ENCODE measurements at places on chromosomes 2 and 18.
A peak's percentile ranks its signal among the peaks of the same experiment; 100 is the strongest.

DNA sequence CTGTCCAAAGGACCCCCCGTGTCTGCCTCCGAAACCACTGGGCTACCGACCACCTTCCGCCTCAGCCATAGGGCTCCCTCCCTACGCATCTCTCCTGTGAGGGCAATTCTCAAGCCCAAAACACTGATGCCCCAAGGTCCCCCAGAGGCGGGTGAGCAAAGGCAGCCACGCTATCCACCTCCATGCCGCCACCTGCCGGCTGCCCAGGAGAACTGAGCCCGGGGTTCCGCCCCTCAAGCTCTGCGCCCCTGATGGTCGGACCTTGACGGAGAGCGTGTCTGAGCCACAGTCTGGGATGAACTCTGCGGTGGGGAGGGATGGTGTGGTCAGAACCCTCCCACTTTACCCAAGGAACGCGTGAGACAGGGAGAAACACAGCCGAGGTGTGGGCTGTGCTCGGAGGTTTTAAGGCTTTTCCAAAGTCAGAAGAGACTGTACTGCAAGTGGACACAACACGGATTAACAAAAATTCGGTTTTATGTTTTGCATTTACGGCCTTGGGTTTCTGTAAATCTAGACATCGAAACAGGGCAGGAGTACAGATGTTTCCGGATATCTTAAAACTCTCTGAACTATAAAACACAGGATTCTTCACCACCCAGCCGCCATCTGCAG is 114.1 kb downstream of the ZNF516 start:
- DNase-seq, result no peak

- no peak for DNase-seq
These were observed 62.1 kb downstream of the RMDN2 start for GRCh38 chr2:37987098-37987775.

GRCh38 chr18:36073676-36074075 is 6.3 kb upstream of the RPRD1A start:
- DNase-seq, result no peak

DNA sequence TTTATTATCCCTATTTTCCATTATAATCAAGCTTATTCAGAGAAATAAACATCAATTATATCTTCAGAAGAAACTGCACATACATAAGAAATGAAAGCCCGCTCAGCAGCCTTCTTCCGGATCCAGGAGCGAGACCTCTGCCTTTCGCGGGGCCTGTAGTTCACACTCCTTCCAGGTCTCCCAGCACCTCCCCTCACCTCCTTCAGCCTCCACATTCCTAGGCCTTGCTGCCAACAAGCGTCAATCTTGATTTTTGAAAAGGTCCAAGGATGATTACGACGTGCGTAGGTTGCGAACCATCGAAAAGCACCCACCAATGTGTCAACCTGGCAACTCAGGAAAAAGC is 355 bp upstream of the KIDINS220 start:
- no peak for DNase-seq

GRCh38 chr2:219252084-219252483 is 959 bp upstream of the TUBA4B start:
- no peak for DNase-seq

DNA sequence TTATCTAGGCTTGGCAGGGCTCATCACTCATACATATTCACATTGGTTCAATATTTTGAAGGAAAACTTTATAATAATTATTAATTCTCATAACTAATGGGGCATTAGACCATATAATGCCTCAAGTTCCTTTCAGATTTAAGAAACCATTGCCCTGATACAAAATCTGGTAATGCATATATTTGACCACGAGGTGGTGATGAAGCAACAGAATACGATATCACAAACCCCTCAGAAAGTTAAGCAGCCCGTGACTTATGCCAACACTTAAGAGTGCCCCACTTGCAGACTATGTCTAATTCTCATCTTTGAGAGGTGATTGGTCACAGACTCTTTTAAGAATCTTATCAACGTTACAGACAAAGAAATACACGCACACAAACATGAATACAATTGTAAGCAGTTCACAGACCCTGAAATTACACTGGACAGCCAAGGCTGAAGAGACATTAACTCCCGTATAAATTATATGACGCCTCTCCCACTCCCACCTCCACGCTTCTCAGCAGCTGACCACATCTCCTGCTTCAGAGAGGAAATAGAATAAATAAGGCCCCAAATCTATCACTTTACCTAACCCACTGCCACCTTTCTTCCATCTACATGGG is 20.7 kb upstream of the DNAH6 start:
- DNase-seq, result peak; percentile 12

GRCh38 chr18:35284841-35285240 is 5.2 kb downstream of the ZSCAN30 start:
- no peak for DNase-seq

DNA sequence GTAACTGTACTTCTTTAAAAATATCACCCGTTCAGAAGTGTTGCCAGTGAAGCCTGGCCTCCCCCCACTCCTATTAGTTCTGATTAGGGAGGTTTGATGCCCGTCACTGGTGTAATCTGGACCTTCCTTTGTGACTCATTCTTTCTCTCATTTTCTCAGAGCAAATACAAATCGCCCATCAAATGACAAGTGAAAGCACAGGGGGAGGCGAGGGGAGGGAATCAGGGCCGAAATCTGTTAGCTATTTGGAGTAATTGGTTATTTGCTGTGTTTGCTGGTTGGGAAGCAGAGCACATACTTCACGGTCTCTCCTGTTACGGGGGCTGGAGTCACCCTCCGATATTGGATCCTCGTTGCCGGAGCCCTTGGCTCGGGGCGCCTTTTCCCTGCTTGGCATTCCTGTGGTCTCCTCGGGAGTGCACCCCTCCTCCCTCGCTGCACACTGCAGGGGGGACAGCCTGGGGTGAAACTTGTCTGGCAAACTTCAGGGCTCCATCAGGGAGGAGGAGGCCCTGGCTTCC is 178.1 kb downstream of the DYSF start:
- DNase-seq, result no peak

- no peak for DNase-seq
These were observed 46.8 kb upstream of the RNU4ATAC start for GRCh38 chr2:121483846-121484245.

DNA sequence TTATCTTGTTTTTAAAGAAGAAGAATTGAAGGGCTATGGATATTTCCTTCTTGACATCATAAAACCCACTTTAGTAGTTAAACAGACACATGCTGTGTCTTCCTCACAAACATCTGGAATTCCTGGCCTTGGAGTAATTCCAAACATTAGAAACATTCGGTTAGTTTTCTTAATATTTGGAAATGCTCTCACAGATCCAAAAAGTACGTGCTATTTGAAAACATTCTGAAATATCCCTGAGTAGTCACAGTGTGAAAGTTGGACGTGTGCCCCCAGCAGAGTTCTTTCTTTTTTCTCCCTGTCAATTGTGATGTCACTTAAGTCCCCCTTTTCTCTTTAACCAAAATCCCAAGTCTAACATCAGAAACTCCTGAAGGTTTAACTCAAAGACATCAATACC is 91.3 kb downstream of the ANTXR1 start:
- DNase-seq, result no peak

GRCh38 chr2:233350708-233351107 is 3.6 kb upstream of the DGKD start:
- DNase-seq, result no peak

- no peak for DNase-seq
These were observed 6.4 kb upstream of the FHL2 start for GRCh38 chr2:105405291-105405690.

DNA sequence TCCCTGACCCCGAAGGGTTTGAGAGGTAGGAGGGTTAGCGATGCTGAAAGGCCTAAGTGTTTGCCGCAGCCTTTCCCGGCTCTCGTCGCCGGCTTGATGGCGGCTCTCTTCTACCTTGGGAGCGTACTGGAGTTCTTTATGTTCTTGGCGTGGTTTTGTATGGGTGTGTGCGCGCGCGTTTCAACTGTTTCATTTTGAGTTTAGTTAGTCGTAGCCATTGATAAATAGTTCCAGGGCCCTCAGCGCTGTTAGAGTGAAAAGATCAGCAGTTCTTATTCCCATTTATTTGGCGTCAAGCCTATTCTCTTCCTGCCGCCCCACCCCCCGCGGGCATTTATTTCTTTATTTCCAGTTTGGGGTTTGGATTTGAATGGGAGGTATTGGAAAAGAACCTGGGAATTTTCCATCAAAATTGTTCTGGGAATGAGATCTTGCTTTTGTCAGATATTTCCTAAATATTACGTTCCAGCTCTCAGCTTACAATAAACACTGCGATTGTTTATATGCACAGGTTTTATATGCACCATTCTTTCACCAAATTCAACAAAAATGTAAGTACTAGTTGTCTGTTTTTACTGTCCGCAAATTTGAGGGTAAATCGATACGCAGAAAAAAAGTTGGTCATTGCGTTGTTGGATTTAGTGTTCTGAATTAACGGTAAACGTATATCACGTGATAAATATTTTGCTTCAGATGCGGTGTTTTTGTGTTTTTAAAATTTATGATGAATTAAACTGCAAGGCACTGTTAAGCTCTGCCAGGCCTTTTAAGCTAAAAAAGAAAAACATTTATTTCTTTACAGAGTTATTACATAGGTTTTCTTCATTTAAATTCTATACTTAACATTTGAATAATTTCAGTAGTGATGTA is 954 bp downstream of the CCNT2 start:
- DNase-seq, result no peak

DNA sequence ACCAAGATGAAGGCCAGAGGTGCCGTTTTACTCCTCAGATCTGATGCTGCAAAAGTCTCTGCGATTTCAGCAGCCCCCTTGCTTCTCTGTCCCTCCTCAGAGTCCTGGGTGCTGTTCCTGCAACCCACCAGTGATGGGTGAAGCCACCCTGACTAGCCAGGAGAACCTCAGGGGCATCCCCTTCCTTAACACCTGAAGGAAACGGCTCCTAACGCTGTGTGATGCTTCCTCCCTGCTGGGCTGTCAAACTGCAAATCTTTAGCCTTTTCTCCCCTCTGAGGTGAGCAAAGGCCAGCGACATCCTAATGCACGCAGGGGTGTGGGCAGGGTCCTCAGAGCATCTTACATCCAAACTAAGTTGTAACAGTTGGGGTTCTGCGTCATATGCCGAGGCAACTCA is 24.8 kb downstream of the CHST10 start:
- DNase-seq, result no peak

DNA sequence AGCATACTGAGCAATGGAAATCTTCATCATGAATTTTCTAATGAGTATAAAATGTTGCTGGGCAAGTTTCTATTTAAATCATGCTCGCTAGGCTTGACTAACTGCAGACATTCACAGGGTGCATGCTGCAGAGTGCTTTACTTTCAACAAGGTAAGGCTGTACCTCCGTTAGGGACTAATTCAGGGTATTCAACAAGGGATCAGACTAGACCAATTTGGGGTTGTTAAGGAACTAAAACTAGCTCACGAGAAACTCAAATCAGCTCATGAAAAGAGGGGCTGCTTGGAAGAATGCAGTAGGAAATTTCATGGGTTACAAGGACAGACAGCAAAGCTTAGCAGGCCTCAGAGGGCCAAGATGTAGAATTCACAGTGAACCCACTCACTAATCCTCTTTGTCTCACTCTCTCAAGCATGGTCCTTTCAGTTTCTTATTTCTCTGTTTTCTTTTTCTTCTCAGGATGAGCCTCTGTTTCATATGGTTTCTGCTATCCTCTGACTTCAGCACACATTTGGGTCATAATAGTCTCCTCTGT is 2.2 kb downstream of the MYO3B start:
- DNase-seq, result peak; percentile 16

GRCh38 chr2:105308382-105309146 is 21.0 kb downstream of the TGFBRAP1 start:
- no peak for DNase-seq

DNA sequence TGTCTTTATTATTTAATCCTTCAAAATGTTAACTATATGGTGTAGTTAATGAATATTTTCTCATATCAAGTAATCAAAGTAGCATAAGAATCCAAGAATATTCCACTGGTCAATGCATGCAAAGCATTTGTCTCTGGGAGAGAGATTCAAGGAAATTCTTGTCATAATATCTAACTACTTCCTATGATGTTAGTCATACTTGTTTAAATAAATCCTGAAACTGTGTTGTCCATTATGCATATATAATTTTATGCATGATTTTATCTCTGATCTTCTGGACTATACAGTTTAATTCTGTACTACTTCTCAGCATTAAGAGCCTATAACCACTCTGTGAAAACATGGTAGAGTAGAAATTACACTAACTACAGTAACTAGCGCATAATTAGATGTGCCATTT is 388.3 kb downstream of the NR4A2 start:
- DNase-seq, result no peak

DNA sequence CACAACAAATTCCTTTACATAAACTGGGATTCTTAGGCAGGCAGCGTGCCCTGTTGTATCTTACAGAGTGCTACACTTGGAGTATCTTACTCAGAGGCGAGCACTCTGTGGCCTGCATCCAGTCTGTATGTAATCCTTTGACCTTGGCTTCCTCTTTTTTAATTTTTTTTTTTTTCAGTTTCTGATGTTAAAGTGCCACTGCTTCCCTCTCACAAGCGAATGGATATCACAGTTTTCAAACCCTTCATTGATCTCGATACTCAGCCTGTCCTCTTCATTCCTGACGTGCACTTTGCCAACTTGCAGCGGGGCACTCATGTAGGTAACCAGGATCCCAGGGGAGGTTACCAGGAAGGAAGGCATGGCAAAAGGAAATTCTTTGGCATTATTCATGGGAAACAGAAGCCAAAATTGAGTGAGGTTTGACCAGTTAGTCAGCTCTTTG is 40.4 kb downstream of the GRHL1 start:
- DNase-seq, result no peak

DNA sequence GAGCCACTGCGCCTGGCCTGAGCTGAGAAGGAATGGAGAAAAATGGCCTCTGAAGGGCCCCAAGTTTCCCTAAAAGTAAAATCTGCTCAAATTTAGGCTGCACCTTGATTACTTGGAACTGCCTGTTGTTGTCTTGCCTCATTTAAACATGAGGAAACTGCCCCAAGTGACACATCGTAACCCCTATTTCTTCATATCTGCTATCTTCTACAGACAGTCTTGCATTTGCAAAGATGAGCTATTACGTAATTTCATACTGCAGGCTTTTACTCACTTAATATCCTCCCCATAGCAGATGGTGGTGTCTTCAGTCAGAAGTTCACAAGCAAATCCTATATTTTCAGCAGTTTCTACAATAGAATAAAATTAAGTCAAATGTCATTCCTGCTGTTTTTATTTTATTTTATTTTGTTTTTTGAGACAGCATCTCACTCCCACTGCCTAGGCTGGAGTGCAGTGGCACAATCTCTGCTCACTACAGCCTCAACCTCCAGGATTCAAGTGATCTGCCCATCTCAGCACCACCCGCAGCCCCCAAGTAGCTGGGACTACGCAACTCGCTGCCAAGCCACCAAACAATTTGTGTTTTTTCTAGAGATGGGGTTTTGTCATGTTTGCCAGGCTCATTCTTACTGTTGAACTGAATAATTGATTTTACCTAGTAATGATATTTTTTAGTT is 45.3 kb upstream of the NARS1 start:
- DNase-seq, result no peak

- no peak for DNase-seq
These were observed 27.5 kb downstream of the PPP4R1 start for GRCh38 chr18:9586814-9587213.

DNA sequence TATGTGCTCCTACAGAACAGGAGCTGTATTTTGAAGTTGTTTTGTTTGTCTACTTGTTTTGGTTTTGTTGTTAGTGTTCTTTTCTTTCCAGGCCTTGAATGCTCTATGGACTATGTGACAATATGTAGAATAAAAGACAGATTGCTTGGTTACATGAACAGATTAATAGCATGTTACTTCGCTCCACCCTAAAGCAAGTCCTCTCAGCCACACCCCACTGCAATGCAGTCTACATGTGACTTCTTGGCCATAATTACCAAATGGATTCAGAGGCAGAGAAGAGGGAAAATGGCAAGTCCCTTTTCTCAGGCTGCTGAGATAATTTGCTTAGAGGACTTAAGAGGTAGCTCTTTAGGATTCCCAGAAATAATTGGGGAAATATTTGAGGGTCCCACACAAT is 123.2 kb upstream of the CYP1B1 start:
- no peak for DNase-seq

Data from WERI-Rb-1 (cell line).